Activated T-cell treated with anti-CD3 and anti-CD28 coated beads for 48 hours (primary cell): ENCODE measurements at places on chromosomes 1 and 21.

DNA sequence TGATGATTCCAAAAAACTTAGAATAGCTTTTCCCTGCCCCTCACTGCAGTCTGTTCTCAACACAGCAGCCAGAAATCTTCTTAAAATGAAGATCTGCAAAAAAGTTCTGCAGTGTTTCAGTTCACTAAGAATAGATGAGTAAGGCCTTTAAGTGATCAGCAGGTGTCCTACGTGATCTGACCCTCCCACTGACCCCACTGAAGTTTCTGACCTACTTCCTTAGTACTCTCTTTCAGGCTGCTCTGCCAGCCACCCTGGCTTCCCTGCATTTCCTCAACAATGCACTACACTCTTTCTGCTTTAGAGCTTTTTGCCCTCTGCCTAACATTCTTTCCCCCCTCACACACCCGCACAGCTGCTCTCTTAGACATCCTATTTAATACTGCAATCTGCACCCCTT lies 182.5 kb downstream of the AKT3 start:
- DNase-seq = no peak

DNA sequence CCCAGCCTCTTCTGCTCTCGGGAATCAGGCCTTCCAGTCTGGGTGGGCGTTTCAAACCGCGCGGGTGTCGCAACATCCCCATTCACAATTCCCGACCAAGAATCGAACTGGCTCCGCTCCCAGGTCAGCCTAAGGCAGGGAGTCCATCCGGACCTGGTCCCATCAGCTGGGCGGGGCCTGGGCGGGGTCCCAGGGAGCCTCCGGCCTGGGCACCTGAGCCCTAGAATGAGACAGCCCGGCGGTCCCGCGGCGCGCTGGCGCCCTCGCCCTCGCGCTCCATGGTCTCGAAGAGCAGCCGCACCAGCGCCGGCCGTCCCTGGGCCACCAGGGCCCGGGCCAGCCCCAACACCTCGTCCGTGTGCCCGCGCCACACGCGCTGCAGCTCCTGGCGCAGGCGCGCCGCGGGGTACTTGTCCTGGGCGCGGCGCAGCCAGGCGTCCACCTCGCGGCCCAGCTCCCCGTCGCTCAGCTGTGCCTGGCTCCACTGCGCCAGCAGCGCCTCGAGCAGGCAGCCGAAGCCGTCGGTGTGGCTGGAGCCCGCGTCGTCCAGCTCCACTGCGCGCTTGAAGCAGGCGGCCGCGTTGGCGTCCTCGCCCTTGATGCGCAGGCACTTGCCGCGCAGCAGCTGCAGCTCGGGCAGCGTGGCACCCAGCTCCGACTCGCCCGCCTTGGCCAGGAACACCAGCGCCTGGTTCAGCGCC lies 16.9 kb upstream of the PARS2 start:
- DNase-seq = no peak

DNA sequence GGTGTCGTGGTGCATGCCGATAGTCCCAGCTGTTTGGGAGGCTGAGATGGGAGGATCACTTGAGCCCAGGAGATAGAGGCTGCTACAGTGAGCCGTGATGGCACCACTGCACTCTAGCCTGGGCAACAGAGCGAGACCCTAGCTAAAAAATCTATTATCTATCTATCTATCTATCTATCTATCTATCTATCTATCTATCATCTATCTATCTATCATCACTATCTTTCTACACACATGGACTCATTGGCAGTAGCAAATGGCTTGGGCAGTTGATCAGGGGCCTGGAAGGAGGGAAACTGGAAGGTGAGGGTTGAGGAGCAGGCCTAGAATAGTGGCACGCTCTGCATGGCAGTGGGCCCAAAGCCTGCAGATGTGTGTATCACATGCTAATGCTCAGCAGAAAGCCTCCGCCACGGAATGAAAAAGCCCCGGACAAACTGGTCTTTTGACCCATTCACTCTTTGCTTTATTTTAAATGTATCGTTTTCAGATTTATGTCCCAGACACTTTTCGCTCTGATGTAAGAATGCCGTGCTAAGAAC lies 7.3 kb upstream of the HUNK start:
- no peak for DNase-seq

DNA sequence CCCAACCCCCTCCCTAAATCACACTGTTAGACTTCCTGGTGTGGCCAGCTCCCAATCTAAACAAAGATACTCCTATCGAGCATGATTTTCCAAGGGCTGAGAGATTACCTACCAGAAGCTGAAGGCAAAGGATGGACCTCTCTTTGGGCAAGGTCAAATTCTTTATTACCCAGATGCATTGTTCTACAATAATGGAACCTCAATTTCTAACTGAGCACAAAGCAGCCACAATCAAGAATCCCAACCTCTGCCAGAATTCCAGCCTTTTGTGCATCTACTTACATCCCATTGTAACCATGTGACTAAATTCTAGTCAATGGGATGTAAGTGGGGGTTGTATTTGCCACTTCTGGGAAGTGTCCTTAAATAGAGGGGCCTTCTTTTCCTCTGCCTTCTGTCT lies 24.9 kb upstream of the VPS26C start:
- no peak for DNase-seq

DNA sequence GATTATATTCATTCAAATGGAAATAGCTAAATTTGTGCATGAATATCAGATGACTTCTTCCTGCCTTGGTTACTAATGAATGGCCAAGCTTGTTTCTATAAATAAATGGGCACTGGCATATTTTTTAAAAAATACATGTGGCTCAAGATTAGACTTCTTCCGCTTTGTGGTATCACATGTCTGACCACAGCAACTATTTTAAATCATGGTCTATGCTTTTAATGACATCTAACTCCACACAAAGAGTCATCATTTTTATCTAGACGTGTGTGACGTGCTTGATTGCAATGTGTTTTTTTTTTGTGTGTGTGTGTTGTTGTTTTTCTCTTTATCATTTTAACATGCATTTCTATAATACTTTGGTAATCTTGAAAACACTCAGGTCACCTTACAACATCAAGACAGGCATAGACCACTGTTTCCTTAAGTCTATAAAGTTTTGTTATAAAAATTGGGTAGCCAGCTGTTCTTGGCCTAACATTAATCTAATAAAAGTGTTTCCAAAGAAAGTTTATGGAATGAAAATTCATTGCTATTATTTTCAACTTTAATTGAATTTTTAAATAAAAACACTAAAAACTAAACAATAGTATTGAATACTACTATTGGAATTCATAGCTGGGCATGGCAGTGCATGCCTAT lies 29.5 kb downstream of the RGS1 start:
- DNase-seq = no peak

DNA sequence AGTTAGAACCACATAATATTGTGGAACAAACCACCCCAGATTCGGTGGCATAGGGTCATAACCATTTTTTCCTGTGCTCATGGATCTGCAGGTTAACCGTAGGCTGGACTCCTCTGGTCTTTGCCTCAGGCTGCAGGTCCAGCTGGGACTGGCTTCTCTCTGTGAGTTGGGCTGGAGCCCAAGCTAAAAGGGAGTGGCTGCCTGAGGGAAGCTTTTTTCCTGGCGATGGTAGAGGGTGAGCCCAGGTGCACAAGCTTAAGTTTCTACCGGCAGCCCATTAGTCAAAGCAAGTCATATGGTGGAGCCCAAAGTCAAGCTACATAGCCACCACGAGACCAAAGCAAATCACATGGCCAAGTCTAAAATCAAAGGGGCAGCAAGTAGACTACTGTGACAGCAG lies 13.8 kb downstream of the EPHX4 start:
- no peak for DNase-seq

DNA sequence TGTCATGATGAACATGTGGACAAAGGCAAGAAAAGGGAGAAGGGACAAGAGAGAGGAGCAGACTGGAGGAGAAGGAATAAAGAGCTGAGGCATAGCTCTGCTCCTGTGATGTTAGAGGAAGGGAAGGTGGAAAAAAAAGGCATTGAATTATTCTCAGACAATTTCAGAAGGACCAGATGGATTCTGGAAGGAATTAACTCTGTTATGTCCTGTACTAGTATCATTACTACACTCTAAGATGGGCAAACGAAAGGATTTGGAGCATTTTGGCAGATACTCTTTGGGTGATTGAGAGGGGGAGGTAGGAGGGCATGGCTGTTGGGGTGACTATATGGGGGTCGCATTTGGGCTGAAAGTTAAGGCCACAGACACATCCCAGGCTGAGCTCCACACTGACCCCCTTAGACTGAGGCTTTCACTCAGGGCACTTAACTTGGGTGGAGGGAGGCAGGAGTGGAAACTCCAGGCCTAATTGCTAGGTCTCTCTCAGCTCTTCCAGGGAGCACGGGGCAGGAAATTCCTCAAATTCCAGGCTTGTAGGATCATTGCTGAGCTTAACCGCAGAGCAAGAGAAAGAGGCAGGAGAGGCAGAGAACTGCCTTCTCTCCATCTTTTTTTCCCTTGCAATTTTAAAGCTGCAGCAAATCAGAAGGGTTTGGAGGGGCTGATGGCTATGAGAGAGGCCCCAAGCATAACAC lies 25.9 kb downstream of the KIRREL1 start:
- no peak for DNase-seq
